Upper lobe of left lung (tissue), 6 donors: ENCODE measurements at places on chromosomes 1 and 21. TPM values are rescaled to one million over a fixed set of nuclear protein-coding genes. Genes with fewer than 3 reads are reported as not detected.

DNA sequence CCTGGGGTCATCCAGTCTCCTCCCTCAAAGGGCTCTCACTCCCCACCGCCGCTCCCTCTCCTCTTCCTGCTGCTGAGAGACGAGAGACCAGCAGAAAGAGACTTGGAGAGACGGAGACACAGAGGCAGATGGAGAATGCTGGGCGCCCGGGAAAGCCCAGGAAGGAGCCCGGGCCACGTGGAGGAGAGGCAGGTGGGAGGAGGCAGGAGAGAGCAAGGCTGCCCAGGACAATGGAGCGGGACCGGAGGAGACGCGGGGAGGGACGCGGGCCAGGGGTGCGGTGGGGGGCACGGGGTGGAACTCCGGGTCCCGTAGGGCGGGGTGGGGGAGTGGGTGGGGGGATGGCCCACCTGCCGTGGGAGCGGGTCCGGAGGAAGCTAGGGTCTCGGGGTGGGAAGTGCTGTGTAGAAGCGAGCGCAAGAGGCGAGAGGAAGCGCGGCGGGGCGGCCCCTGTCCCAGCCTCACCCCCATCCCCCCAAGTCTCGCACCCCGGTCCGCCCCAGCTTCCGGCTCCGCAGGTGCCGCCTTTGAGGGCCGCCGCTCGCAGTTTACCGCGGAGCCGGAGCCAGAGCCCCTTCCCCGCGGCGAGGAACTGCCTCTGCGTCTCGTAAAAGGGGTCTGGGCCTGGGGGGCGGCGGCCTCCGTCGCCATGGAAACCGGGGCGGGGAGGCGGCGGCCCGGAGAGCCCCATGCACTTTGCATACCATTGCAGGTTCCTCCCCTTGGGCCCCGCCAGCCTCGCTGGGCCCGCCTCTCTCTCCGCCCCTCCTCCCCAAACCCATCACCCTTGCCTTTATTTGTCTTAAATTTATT, 11.7 kb upstream of the EPHA2 start:
- H3K36me3 ChIP-seq: no peaks in the 10 kb centered on the region
- H3K4me1 ChIP-seq: peaks cover 23% of the 10 kb centered on the region
- H3K27me3 ChIP-seq: no peaks in the 10 kb centered on the region
- H3K4me3 ChIP-seq: peak overlapping the region; percentile 32

- no peaks in the 10 kb centered on the region for H3K4me1 ChIP-seq
- no peak for DNase-seq
These were observed 23.7 kb upstream of the PEX19 start for GRCh38 chr1:160308451-160309184.

DNA sequence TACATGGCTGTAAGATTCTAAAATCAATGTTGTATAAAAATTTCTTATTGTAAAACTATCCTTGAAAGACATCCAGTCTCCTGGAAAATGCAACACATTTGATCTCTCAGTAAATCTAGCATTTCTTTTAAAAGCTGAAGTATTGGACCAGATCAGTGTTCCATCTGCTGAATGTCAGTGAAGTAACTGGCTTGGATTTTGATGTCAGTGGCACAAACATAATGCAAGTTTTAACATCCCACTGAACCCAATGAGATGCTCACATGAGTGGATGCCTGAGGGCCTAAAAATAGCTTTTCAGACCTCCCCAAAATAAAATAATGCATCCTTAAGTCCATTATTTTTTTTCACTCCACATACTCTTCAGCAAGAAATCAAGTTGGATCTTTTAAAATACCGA, 1432.2 kb downstream of the MRPL39 start:
- no peaks in the 10 kb centered on the region for H3K36me3 ChIP-seq
- H3K4me3 ChIP-seq: no peak overlapping the region
- DNase-seq: no peak
- no peaks in the 10 kb centered on the region for H3K27me3 ChIP-seq
- H3K27ac ChIP-seq: no peak overlapping the region

DNA sequence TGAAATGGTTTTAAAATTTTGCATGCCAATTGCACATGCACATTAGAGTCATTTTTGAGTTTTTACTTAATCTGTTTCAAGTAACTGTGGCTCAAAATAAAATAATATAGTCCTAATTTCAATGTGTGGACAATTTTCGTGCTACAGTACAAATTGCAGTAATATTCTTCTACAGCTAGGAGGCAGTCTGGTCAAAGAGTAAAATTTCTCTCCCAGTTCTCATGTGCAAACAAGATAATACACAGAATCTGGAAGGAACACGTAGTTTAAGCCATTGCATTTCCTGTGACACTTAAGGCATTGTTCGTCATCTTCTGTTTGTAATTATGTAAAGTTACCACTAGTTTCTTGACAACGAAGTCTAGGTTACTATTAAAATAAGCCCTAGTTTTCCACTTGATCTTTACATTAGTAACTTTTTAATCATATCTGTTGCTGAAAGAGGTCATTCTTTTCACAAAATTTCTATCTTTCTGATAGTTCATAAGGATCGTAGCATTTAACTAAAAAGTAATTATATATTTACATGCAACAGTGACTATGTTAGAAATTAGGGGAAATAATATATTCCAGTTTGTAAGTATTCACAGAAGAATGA, 28.9 kb downstream of the ODR4 start:
- H3K36me3 ChIP-seq: peaks cover 9% of the 10 kb centered on the region
- H3K27ac ChIP-seq: no peak overlapping the region
- no peak overlapping the region for H3K4me3 ChIP-seq
- H3K27me3 ChIP-seq: no peaks in the 10 kb centered on the region
- no peaks in the 10 kb centered on the region for H3K4me1 ChIP-seq
- no peak for DNase-seq

- H3K4me1 ChIP-seq: peaks cover 12% of the 10 kb centered on the region
- peak; percentile 10 for DNase-seq
- no peak overlapping the region for H3K27ac ChIP-seq
- no peaks in the 10 kb centered on the region for H3K27me3 ChIP-seq
These were observed 4.0 kb downstream of the HYI start for GRCh38 chr1:43449708-43450069.

DNA sequence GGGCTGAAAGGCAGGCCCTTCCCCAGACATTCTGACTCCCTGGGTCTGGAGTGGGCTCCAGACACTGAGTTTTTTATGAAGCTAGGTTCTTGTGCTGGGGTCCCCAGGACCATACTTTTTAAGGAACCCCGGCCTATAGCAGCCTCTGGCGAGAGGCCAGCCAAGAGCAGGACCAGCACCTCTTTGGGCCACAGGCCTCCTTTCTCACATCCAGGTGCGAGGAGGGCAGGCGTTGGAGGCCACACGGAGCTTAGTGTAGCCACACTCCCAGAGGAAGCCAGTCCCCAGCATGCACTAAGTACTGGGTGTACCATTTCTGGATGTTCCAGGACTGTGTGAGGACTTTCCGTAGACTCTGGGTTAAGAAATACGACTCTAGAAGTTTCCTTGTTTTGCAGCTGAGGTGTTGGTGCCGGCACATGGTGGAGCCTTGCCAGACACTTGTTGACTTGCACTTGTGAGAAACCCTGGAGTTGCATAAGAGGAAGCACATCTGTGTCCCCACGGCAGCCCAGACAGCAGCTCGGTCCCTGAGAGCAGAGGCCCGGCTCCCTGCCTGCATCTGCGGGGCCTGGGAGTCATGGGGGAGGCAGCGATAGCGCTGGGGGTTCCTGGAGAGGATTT, 122.2 kb upstream of the VAMP3 start:
- peaks cover 33% of the 10 kb centered on the region for H3K4me1 ChIP-seq
- H3K27ac ChIP-seq: peak overlapping the region; percentile 82
- no peaks in the 10 kb centered on the region for H3K36me3 ChIP-seq

DNA sequence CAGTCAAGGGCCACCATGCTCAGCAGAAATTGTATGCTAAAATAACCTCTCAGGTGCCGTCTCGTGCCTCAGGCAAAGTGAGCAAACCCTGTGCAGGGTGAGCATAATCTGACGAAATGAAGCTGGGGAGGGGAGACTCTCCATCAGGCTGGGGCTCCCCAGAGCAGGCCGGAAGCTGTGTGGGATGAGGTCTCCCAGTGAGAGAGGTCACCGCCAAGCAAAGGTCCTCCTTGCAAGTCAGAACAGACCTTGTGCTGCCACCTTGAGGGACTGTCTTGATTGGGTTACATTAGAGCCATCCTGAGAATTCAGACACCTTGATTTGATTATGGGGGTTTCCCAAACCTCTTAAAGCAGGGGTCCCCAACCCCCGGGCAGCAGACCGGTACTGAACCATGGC, 64.2 kb downstream of the ZNF684 start:
- no peaks in the 10 kb centered on the region for H3K4me1 ChIP-seq
- no peaks in the 10 kb centered on the region for H3K27me3 ChIP-seq
- DNase-seq: no peak

GRCh38 chr1:10901091-10901890, 104.8 kb upstream of the CASZ1 start:
- peak overlapping the region; percentile 19 for H3K4me3 ChIP-seq
- H3K27me3 ChIP-seq: no peaks in the 10 kb centered on the region
- H3K27ac ChIP-seq: peak overlapping the region; percentile 27
- H3K36me3 ChIP-seq: no peaks in the 10 kb centered on the region
- DNase-seq: peak; percentile 58
- H3K4me1 ChIP-seq: peaks cover 13% of the 10 kb centered on the region

- no peak overlapping the region for H3K4me3 ChIP-seq
- no peaks in the 10 kb centered on the region for H3K27me3 ChIP-seq
- no peak for DNase-seq
- H3K36me3 ChIP-seq: peaks cover 20% of the 10 kb centered on the region
These were observed 19.9 kb downstream of the ALDH9A1 start for GRCh38 chr1:165678509-165678908.

GRCh38 chr1:230246551-230246950, 179.5 kb downstream of the GALNT2 start:
- no peak overlapping the region for H3K4me3 ChIP-seq
- no peaks in the 10 kb centered on the region for H3K27me3 ChIP-seq
- H3K27ac ChIP-seq: no peak overlapping the region
- DNase-seq: no peak
- no peaks in the 10 kb centered on the region for H3K4me1 ChIP-seq
- H3K36me3 ChIP-seq: peaks cover 39% of the 10 kb centered on the region

GRCh38 chr1:212712451-212713303, 13.0 kb upstream of the BATF3 start:
- H3K36me3 ChIP-seq: no peaks in the 10 kb centered on the region
- H3K27me3 ChIP-seq: no peaks in the 10 kb centered on the region
- no peak for DNase-seq
- H3K4me3 ChIP-seq: no peak overlapping the region

DNA sequence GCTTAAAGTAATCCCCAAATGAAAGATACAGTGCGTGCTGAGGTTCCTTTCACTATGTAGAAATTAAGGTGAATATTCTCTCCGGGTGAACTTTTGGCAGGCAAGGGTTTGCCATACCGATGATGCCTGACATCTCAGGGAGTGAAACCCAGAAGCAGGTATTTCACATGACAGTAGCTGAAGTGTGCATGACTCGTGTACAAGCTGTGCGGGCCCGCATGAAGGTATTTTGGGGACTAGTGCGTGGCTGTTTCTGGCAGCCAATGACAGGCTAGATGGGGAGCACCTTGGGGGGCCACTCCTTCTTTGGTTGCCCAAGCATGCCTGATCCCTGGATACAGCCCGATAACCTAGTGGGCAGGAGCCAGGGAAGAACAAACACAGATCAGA, 569.0 kb downstream of the SMYD3 start:
- no peaks in the 10 kb centered on the region for H3K27me3 ChIP-seq
- H3K27ac ChIP-seq: no peak overlapping the region
- H3K4me3 ChIP-seq: no peak overlapping the region
- DNase-seq: no peak

DNA sequence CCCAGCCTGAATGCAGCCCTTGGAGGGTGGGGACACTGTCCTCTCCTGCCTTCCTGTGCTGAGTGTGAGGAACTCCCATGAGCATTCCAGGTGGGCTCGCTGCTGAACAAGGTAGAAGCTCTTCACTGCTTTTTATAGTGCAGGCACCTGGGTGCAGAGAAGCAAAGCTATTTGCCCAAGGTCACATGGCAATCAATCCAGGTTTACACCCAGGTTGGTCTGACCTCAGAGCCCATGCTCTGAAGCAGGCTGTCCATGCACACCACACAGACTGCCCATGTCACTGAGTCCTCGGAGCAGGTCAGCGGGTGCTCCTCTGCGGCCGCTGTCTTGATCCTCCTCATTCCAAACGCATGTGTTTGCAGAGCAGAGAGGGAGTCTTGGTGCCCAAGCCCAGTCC, 323.4 kb upstream of the VAMP3 start:
- H3K27me3 ChIP-seq: no peaks in the 10 kb centered on the region
- H3K4me1 ChIP-seq: no peaks in the 10 kb centered on the region
- no peak overlapping the region for H3K27ac ChIP-seq
- no peaks in the 10 kb centered on the region for H3K36me3 ChIP-seq
- no peak for DNase-seq

- no peak for DNase-seq
- no peaks in the 10 kb centered on the region for H3K4me1 ChIP-seq
- no peak overlapping the region for H3K27ac ChIP-seq
- no peaks in the 10 kb centered on the region for H3K27me3 ChIP-seq
- no peak overlapping the region for H3K4me3 ChIP-seq
These were observed 136.1 kb downstream of the GPATCH2 start for GRCh38 chr1:217494767-217495166.

GRCh38 chr1:165403835-165404482, 41.0 kb downstream of the RXRG start:
- H3K27ac ChIP-seq: no peak overlapping the region
- H3K4me3 ChIP-seq: no peak overlapping the region
- no peaks in the 10 kb centered on the region for H3K36me3 ChIP-seq
- no peak for DNase-seq

GRCh38 chr1:85417876-85418275, 47.1 kb downstream of the DDAH1 start:
- no peaks in the 10 kb centered on the region for H3K4me1 ChIP-seq
- H3K4me3 ChIP-seq: no peak overlapping the region
- no peaks in the 10 kb centered on the region for H3K36me3 ChIP-seq
- DNase-seq: no peak

- H3K4me3 ChIP-seq: no peak overlapping the region
- H3K27ac ChIP-seq: no peak overlapping the region
- H3K4me1 ChIP-seq: no peaks in the 10 kb centered on the region
- no peak for DNase-seq
- no peaks in the 10 kb centered on the region for H3K36me3 ChIP-seq
These were observed 323.3 kb downstream of the PAPPA2 start for GRCh38 chr1:176786274-176786673.

DNA sequence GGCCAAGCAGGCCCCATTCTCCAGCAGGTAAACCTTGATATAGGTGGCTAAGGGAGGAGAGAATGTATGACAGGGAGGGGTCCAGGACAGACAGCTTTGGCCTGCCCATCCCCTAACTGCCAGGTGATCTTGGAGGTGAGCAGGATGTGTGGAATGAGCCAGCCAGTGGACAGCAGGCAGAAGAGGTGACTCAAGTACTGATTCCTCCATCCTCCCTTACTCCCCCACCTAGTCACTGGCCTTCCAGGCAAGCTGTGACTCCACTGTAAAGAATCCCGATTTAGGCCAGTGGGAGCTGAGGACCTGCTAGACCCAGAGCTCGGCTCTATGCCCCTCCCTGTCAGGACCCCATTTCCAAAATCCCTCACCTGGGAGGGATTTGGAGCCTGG, 36.6 kb downstream of the RIMS3 start:
- DNase-seq: no peak
- H3K4me1 ChIP-seq: no peaks in the 10 kb centered on the region
- no peak overlapping the region for H3K4me3 ChIP-seq
- no peaks in the 10 kb centered on the region for H3K27me3 ChIP-seq
- no peaks in the 10 kb centered on the region for H3K36me3 ChIP-seq

The AADACL4 gene
- not detected for total RNA-seq

The GPR157 gene
- total RNA-seq: 12.0 TPM

The LRRC38 gene
- total RNA-seq: not detected

The TP73 gene
- 7.3 TPM for total RNA-seq

The KIAA0040 gene
- 42.6 TPM for total RNA-seq

The ERICH3 gene
- total RNA-seq: 3.8 TPM

The CFHR5 gene
- not detected for total RNA-seq
